Stimulated activated CD4-positive, alpha-beta T cell treated with anti-CD3 and anti-CD28 coated beads, TNF-alpha, amount 100 ng/mL, for 1 hour (primary cell): ENCODE measurements at places on chromosomes 3 and 15.

- DNase-seq, result no peak
Measured at GRCh38 chr15:73318463-73319351, 50.1 kb downstream of the HCN4 start.

DNA sequence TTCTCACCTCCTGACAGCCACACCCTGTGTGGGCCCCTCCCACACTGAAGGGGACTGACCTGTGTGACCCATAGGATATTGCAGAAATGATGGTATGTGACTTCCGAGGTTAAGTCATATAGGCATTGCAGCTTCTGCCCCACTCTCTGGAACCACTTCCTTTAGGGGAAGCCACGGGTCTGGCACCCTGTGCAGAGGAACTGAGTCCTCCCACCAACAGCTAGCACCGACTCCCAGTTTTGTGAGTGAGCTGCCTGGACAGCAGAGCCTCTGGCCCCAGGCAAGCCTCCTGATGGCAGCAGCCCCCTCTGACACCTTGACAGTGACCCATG lies 24.6 kb upstream of the SLC6A6 start:
- DNase-seq, result no peak

DNA sequence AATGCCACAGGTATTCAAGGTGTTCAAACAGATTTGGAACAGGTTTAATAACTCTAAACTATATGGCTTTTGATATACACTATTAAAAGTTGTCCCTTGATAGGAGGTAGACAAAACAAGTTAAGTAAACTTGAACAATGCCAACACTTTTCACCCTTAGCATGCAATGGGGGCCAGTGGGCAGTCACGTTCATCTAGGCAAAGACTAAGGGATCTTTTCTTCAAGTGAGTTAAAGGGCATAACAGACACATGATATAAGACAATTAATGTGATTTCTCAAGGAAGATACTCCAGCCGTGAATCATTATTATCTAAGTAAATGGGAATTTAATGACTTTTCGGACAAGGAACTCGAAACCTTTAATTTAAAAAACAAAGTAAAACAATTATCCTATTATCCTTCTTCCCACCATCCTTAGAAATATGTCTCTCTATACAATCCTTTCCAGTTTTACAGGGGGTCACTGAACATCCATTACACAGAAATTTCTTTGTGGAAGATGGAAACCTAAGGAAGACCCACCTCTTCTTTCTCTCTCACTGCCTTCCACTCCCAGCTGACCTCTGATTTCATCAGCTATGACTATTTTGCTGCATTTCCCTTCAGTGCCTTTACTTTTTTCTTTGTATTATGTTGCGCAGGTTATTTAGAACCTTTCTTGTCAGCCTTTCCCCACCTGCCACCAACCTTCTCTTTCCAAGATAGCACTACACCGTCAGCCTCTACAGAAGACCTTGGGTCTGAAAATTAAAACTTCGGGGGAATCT lies 1.5 kb downstream of the CLDN1 start:
- no peak for DNase-seq

DNA sequence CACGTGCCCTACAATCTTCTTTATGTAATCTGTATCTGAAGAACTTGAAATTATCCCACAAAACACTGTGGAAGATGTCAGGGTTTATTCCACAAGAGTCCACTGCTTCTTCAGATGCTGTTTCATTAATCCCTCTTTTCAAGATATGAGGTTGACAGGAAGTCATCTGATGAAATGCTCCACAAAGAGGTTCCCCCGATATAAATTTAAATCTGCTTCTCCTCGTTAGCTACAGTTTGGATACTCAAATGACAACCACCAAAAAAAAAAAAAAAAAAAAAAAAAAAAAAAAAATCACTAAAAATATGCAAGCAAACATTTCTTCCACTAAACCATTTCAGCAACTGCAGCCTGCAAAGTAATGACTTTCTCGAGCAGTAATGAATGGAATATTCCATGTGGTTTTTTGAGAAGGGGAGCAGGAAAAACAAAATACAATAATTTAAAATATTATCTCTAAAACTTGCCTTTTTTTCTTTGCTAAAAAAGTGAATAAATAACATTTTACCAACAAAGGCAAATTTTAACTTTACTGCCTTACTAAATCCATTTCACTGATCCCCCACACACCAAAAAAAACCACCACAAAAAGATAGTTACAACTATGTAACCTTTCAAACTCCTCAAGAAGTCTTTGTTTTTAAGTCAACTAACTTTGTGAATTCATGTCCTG lies 37.8 kb downstream of the DLG1 start:
- no peak for DNase-seq

DNA sequence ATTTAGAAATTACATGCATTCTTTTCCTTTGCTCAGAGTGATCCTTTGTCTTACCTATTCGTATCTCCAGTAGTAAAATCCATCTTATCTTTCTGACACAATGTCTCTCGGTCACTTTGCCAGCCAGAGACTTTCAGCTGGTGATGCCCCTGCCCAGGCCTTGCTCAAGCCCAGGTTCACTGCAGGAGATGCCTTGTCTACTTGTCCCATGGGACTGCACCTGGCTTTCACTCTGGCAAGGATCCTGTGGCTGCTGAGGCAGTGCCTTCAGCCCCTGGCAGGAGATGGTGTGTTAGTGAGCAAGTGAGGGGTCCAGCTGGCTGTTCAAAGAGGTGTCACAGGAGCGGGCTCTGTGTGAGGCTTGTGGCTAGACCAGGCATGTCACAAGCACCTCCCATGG lies 1268.9 kb downstream of the OTOL1 start:
- DNase-seq, result no peak

DNA sequence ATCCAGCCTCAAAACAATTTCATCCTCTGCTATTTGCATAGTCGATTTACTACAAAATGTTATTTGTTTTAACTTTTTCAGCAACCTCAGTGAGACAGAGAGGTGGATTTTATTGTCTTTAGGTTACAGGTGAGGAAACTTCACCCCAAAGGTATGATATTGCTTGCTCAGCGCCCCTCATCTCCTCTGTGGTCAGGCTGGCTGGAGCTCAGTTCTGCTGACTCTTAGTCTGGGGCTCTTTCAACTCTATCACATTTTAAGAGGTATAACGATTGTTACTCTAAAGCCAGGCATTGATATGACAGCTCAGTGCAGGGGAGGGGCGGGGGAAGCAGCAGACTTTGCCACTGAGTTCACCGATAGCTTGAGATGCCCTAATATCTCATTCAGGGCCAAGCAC lies 103.0 kb upstream of the DPH6 start:
- no peak for DNase-seq
